CD4-positive, alpha-beta T cell treated with Interleukin-21 for 1 hour (primary cell): ENCODE measurements at places on chromosomes 7 and 10.

GRCh38 chr10:11431216-11431555 lies 180.3 kb downstream of the USP6NL start:
- no peak for DNase-seq

DNA sequence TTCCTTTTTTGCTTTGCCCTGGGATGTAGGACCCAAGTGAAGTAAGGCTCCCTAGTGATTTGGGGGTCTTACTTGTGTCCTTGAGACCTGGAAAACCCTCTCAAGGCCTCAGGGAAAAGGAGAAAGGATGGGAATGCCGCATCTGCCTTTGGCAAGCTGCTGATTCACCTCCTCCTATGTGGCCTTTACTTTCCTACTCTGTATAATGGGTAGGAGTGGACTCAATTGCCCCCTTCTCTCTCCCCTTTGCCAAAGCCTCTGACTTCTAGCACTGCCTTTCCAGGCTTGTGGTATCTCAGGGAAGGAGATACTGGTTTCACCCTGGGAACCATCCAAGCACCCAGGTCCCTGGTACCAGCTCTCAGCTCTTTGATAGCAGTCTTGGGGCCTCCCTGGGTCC lies 35.4 kb downstream of the UNC5B start:
- no peak for DNase-seq

GRCh38 chr10:49086889-49087288 lies 28.4 kb downstream of the VSTM4 start:
- no peak for DNase-seq

DNA sequence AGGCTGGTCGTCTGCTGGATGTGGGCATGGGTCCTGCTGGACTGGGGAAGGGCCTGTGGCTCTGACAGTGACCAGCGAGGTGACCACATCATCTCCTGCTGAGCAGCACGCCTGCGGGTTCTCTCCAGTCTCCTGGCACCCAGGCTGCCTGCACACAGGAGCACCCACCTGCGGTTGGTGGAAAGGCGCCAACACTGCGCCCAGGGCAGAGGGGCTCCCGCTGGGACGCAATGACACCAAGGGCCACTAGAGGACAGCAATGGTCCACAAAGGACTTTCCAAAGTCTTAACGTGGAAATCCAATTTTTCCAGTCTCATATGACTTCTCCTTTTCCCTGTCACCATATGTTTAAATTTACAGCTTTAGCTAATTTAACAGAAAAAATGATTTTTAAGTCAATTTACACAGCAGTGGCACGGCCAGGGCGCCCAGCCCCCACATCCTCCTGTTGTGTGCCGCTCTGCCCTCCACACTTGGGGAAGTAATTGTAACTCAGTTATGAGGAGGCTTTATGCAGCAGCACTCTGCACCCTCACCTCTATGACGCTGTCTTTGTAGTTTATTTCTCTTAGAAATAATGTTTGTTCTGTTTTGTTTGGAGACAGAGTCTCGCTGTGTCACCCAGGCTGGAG lies 38.1 kb downstream of the CFAP46 start:
- DNase-seq: peak; percentile 4

GRCh38 chr10:20274571-20274970 lies 458.3 kb downstream of the PLXDC2 start:
- no peak for DNase-seq

DNA sequence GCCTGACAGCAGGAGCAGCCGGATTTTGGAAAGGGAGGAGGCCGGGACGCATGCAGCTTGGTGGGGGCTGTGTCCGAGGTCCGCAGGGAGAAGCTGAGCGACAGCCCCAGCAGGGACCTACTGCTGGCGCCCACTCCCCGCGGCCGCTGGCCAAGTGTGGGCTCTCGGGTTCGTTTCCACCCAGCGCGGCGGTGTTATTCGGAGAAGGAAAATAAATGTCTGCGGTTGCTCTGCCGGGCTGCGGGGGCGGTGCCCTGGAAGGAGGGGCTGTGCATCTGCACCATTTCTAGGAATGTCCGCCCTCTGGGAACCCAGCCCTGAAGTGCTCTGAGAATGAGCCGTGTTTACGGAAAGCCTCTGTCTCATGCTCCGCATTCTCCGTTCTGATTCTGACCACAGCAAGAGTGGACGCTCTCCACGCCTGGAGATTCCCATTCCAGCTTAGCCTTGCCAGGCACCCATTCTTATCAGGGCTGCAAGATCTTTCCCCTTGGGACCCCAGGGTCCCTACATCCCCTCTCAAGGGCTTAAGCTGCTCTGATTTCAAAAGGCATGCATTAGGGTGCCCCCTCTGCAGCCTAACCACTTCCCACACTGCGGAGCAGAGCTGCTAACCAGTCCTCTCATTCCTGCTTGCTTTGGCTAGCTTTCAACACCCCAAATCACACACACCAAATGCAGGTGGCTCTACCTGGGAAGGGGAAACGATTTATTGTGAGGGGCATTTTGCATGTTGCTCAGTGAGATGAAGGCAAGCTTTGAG lies 256.6 kb upstream of the GLI3 start:
- no peak for DNase-seq

DNA sequence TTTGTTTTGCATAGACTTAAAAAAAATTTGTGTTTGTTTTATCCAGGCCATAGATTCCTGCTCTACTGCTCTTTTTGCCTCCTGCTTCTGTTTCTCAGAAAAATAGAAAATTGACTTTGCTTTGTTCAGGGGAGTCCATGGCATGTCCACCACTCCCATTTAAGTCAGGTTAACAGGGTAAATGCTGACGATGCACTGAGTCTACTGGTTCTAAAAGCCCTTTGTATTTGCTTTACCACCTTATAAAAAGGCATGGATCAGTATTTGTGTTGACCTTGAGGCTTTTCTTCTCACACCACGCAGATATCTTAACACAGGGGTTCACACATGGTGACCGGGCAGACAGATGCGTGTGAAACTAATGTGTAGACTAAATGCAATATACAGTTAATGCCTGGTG lies 139.5 kb upstream of the RHEB start:
- no peak for DNase-seq
